NCI-H460 (cell line): ENCODE measurements at places on chromosomes 16 and 17.

GRCh38 chr17:17379197-17379991 lies 76.2 kb downstream of the NT5M start:
- no peak for DNase-seq

GRCh38 chr16:68710211-68710610 lies 26.9 kb upstream of the CDH1 start:
- no peak for DNase-seq

- no peak for DNase-seq
Observed at GRCh38 chr17:79806446-79806760, 9.5 kb upstream of the CBX8 start.

GRCh38 chr16:57123216-57123973 lies 31.0 kb downstream of the CPNE2 start:
- DNase-seq: no peak

GRCh38 chr17:50055426-50056216 lies at the start of gene ITGA3:
Gene ITGA3, plus strand, starts transcription at chr17:50056110. Its CDS starts 330 bp downstream, at chr17:50056440.
- DNase-seq: peak; percentile 63

- DNase-seq: no peak
Observed at GRCh38 chr16:64133366-64133765, 988.5 kb downstream of the CDH11 start.

DNA sequence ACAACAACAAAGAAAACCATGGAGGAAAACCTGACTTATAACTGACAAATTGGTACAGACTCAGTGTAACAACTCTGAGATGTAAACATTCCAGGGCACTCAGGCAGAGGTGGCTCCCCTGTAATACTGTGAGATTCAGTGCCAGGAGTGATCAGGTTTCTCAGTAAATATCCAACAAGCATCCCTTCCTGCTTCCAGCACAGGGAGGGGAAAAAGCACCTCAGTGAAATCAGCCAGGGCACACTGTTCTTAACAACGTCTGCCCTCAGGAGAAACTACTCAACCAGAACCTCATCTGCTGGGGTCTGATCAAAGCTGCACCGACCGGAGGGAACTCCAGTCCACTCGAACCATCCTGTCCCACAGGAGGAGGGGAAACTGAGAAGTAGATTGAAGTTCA lies 52.3 kb downstream of the AMFR start:
- DNase-seq: no peak

DNA sequence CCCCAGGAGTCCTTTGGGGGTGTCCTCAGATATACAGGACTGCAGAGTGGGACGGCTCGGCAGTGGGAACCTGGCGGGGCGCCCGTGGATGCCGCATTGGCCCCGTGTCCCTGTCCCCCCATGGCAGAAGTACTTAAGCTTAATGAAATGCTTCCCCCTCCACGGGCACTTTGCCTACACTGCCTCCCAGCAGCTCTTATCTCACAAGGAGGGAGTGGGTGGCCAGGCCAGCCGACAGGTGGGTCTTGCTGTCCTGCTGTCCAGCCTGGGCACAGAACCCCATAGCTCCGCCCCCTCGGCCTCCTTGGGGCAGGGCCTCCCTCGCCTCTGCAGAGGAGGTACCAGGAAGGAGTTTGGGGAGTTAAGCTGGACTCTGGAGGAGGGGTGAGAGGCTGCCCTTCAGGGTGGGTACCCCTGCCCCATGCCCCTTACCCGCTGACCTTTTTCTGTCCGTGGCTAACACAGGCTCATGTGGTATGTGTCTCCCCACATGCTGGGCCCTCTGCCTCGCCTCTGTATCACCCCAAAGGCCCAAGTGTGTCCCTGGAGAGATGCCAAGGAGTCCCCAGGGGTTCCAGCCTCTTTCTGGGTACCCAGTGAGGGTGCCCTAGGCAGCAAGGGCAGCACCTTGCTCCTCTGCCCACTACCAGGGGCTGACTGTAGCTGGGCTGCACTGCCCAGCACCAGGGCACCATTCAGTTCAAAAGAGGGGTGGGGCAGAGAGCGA lies 8.7 kb downstream of the THRA start:
- DNase-seq: peak; percentile 38

GRCh38 chr17:42346481-42346880 lies 41.8 kb downstream of the STAT3 start:
- DNase-seq: no peak

DNA sequence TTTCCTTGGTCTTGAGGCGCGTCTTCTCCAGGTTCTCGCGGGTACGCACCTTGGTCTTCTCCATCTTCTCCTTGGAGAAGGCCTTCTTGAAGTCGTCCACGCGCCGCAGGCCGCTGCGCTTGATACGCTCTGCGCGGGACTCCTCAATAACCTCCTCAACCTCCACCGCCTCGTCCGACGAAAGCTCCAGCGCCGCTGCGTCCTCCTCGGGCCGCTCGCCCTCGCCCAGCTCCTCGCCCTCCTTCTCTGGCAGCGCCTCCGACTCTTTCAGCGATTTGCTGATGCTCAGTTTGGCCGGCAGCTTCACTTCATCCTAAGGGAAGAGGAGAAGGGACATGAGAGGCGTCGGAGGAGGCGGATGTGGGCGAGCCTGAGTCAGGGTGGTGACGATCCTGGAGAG lies 16.8 kb upstream of the STAT3 start:
- no peak for DNase-seq

DNA sequence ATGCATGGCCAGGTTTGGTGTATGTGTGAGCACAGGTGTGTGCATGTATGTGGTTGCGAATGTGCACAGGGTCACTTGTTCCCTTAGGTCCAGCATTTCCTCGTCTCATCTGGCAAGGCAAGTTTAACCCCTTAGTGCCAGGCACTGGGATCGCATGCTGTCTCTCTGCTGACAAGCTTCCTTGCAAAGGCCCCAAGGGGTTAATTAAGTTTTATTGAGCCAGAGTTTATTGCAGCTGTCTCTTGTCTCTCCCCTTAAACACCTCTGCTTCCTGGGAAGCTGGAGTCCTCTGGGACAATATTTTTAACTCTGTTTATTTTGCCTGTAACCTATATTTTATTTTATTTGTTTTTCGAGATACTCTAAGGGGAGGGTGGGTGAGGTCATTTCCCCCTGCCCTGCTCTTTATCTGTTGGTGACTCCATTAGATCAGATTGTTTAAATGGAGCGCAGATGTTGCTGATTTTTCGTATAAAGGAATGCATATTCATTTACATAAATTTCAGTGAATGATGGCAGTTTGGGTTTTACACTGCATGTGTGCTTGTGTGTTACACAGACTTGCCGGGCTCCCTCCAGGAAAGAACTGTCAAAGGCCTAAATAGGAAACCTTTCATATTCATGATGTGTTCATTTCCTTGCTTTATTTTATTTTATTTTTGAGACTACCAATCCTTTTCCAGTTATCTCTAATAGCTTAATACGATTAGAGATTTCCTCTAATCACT lies 99.7 kb downstream of the CBLN1 start:
- no peak for DNase-seq

DNA sequence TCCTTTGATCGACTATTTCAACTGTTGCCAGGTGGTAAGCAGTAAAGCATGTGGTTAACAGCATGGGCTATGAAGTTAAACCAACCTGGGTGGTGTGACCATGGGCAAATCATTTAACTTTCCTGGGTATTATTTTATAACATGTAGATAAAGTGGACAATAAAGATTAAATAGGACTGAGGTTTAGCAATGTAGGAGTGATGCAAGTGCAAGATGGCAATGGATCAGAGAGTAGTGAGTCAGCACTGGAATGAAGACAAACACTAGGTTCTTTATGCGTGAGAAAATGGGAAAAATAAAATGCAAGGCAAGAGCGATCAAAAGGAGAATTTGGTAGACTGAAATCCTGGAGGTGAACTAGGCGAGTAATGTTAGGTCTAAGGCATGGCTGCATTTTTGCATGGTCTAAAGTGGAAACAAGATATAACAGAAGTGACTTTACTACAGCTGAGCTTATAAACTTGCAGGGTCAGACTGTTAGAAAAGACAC lies 222.4 kb upstream of the AXIN2 start:
- DNase-seq: peak; percentile 49

GRCh38 chr16:85541619-85541979 lies 71.5 kb upstream of the GSE1 start:
- DNase-seq: no peak

DNA sequence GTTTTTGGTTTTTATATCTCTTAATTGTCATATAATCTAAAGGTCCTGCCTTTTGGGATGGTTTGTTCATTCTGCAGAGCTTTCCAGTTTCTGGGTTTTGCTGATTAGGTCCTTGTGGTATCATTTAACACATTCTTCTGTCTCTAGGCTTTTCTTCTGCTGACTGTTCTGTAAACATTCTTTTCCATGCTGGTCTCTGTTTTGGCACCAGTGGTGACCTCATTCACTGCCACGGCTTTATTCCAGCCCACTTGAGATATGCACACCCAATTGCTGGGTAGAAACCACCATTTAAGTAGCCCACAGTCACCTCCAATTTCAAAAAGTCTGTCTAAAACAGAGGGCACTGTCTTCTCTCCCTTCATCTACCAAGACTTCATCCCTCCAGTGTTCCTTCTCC lies 31.1 kb upstream of the COX10 start:
- DNase-seq: no peak

DNA sequence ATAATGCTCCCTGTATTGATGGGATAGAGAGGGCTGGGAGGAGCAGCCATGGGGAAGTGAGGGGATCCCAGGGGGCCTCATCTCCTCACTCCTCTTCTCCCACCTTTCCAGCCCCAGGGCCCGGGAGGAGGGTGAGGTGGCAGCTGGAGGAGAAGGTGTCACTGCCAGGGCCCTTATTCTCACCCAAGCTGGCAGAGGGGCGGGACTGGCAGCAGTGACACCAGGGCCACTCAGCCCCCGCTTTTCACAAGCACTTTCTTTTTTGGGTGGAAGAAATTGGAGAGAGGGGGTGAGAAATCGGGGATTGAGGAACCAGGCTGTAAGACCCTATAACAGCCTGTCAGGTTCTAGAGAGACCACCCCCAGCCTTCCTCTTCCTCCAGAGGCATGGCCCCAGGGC lies 2.4 kb upstream of the TBX21 start:
- no peak for DNase-seq
